ENCODE measurements at places on chromosomes 2 and 18. TPM values are rescaled to one million over a fixed set of nuclear protein-coding genes. Genes with fewer than 3 reads are reported as not detected.

GRCh38 chr2:218501665-218502064 lies 66.5 kb downstream of the USP37 start:
- no peak for DNase-seq

GRCh38 chr18:28163201-28163775 lies 13.6 kb downstream of the CDH2 start:
- DNase-seq = no peak

- DNase-seq = no peak
Measured at GRCh38 chr2:106018141-106018540, 176.0 kb downstream of the UXS1 start.

GRCh38 chr2:36780231-36780839 lies 83.8 kb downstream of the VIT start:
- DNase-seq = no peak

DNA sequence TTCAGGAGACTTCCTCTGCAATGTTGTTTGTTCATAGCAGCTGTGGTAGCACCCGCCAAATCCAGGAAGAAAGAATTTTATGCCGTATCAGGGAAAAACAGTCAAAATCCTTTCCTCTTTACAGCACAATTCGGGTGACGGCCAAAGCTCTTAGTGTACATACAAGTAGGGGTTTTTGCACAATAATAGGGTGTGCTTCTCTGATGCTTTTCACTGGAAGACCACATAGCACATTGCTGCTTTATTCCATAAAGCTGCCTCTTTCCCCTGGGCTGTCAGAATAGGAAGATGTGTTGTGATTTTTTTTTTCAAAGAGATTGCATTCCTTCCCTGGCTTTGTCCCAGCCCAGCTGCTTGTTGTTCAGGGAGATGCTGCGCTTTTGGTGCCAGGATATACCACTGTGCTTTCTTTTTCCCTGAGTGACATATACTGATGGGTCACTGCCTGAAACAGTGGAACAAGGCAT lies 27.2 kb upstream of the LANCL1 start:
- DNase-seq = no peak

- no peak for DNase-seq
Measured at GRCh38 chr18:79476031-79476917, 80.5 kb downstream of the NFATC1 start.

Gene SPC25
- 2.0 TPM for total RNA-seq
